ENCODE measurements at places on chromosomes 12 and 14.

- DNase-seq: no peak
These were observed 113.6 kb upstream of the EEA1 start for GRCh38 chr12:93042684-93043083.

DNA sequence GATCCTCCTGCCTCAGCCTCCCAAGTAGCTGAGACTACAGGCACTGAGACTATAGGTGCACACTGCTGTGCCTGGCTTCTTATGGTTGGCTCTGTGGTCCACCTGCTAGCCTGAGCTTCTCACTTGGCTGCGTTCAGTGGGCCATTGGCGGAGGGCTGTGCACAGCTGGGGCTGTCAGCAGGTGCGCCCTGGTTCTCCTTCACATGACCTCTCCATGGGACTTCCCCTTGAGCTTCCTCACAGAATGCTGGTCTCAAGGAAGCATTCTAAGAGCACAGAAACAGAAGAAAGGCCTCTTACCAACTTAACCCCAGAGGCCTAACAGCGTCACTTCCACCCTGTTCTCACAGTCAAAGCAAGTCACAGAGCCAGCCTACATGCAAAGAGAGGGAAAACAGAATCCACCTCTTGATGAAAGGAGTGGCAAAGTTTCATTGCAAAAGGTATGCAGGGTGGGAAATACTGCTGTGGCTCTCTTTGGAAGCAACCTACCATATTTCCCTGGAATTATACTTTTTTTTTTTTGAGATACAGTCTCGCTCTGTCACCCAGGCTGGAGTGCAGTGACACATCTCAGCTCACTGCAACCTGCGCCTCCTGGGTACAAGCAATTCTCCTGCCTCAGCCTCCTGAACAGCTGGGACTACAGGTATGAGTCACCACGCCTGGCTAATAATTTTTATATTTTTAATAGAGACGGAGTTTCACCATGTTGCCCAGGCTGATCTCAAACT lies 9.3 kb downstream of the RILPL2 start:
- no peak for DNase-seq

GRCh38 chr12:118714051-118714460 lies 267.3 kb upstream of the SRRM4 start:
- peak; percentile 23 for DNase-seq

- DNase-seq: no peak
These were observed 51.9 kb upstream of the ATF7IP start for GRCh38 chr12:14313379-14314138.

- DNase-seq: no peak
These were observed 31.2 kb downstream of the RFLNA start for GRCh38 chr12:124326104-124326503.

- DNase-seq: no peak
These were observed 13.3 kb upstream of the ANAPC5 start for GRCh38 chr12:121365416-121366062.

DNA sequence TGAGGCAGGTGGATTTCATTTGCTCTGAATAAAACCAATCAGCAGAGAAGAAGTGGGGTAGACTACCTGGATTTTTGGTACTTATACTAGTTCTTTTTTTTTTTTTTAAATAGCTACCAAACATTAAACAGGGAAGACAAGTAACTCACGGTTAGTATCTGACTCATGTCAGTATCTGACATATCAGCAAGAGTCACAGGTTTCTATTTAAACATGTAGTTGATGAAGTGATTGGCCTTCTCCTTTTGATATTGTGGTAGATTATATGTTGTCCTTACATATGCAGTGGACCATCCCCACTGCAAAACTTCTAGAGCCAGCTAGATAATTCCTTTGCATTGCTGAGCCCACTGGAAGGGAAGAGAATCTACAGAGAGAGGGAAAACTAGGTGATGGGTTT lies 208.0 kb downstream of the ANO6 start:
- no peak for DNase-seq

DNA sequence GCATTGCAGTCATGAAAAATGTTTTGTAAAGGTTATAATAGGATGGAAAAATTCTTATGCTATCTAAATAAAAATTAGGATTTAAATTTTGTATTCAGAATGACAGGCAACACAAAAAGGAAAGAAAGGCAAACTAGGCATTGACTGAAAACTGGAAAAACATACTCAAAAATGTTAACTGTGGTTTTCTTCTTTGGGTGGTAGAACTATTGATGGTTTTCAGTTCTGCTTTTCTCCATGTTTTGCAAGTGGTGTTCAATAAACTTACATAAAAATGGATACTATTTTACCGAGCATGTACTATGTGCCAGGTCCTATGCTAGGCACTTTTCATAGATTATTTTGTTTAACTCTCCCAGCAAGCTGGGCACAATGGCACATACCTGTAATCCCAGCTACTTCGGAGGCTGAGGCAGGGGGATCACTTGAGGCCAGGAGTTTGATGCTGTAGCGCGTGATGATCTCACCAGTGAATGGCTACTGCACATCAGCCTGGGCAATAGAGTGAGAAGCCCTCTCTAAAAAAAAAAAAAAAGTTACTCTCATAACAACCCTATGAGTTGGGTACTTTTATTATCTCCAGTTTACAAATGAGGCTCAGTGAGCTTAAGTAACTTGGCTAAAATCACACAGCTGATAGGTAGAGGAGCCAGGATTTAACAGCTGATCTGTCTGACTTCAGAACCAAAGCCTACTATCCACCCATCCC lies 26.3 kb upstream of the TCP11L2 start:
- DNase-seq: no peak

GRCh38 chr12:120110550-120111501 lies 5.7 kb downstream of the RAB35 start:
- no peak for DNase-seq

- DNase-seq: no peak
These were observed 259.6 kb upstream of the ALG10B start for GRCh38 chr12:38056701-38057689.

DNA sequence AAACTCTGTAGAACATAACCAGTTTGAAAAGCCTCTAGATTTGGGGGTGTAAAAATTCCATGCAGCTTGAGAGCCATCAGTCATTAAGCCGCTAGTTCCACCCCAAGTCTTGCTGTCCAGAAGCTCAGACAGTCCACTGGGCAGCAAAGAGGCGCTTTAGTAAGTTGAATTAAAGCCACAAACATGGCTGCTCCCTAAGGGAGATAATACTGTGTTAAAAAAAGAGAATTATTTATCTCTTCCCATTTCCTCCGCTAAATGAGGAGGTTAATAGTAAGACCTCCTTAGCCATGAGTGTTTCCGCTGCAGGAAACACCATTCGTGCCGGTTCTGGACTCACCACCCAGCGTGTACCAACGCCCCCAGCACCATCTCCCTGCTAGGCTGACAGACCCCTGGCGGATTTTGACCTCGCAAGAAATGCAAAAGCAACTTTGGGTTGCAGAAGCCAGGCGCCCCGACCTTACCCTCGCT lies 536 bp downstream of the TM7SF3 start:
- DNase-seq: no peak

Measured in progenitor cell of endocrine pancreas (in vitro differentiated cells).